A549 treated with Mapracorat at 1 μM for 4 hours (cell line): ENCODE measurements at places on chromosomes 4 and X. TPM values are rescaled to one million over a fixed set of nuclear protein-coding genes. Genes with fewer than 3 reads are reported as not detected.

The MORF4L2 gene
- 405 to 1,091 TPM (median 476 TPM) in 5 replicates for total RNA-seq

The SULT1E1 gene
- total RNA-seq = not detected in 5 replicates

The SPANXB1 gene
- 1.3 to 3.9 TPM (median 2.5 TPM) in 5 replicates for total RNA-seq

The AVPR2 gene
- 0.11 to 0.22 TPM in 2 of 5 replicates, not detected in the others for total RNA-seq

The FGFBP2 gene
- 0.15 to 0.67 TPM (median 0.24 TPM) in 5 replicates for total RNA-seq
